Activated T-cell treated with anti-CD3 and anti-CD28 coated beads for 48 hours (primary cell): ENCODE measurements at places on chromosomes 4 and X.

- DNase-seq = no peak
These were observed 17.1 kb upstream of the LAS1L start for GRCh38 chrX:65551489-65552339.

DNA sequence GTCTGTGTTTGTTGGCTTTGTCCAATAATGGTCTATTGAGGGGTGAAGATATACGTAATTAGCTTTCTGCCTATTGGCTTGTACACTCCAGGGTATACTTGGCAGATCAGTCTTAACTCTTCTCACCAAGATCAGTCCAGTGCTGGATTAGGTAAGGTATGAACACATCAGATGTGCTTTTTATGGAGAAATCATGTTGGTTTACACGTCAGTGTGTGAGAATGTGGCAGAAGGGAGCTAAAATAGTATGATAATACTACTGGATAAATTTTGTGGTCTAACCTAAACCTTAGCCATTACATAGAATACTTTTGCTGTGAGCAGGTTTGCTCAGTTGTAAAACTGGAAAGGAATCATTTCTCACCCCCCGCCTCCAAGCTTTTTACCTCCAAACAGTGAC lies 4.2 kb downstream of the PDHA1 start:
- no peak for DNase-seq

DNA sequence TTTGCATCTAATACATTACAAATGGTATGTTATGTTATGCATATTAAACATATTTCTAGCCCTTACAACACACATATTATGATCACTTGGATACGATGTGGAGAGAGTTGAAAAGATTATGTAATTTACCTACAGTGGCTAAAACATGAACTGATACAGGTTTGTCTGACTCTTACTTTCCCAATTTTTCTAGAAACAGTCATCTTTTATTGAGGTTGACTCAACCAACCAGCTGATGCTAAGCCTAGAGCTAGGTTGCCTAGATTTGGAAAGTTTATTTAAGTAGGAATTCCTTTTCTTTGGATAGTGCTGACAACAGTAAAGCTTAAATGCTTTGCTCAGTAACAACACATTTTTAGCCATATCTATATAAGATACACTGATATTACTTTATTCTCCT lies 1215.1 kb downstream of the ADGRL3 start:
- no peak for DNase-seq

GRCh38 chrX:21735038-21735767 lies 22.7 kb downstream of the SMPX start:
- DNase-seq = no peak

DNA sequence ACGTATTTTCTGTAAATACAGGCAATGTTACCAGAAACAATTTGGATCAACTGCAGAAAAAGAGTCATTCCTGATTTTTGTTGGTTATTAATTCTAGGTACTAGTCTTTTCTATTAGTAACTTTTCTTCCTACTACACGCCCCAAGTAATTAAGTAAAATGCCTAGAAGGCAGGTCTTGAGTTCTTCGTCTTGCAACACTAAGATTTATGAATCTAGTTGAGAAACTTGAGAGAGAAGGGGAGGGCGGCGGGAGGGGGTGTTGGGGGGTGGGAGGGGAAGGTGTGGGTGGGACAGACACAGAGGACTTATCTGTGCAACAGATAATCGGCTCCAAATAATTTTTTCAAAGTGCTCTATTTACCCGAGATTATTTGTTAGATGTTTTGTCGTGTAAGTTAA lies 3.0 kb downstream of the RAP2C start:
- DNase-seq = no peak

DNA sequence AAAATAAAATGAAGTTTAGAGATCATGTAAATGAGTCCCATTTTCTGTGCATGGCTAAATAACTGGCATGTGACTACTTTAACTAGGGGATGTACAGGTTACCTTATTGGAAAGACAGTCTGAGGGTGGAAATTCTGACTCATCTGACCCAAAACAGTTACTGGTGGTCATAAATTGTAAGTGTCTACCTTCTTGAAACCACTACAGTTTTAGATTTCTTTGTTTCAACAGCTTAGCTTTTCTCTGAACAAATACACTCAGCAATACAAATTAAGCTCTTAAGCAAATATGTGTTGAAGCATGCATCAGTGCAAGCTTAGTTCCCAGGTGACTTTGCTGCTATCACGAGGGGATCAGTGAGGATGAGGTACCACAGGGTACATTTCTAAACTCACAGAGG lies 60.7 kb upstream of the PGM2 start:
- DNase-seq = no peak

DNA sequence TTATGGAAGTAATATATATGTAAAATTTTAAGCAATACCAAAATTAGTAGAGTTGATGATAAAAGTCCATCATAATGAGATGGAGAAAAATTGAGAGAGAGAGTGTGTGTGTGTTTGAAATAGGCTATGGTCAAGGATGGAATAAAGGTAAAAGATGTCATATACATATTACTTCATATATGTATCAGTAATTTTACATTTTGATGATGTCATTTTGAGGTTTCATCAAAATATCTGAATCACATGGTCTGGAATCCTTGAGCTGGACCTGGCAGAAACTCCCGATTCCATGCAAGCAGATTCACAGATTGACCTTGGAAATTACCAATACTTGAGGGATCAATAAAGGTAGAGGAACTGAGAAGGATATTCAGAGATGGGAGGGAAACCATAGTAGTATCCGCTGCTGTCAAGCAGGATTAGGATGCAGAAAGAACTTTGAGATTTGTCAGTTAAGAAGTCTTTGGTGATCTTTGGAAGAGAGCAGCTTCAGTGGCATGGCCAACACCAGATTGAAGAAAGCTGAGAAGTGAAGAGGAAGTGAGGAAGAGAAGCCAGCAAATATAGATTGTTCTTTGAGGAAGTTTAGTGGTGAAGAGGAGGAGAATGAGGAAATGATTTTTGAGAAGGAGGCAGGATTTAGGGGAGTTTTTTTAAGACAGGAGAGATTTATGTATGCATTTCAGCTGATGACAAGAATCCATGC lies 21.5 kb downstream of the DNAAF6 start:
- DNase-seq = no peak

GRCh38 chrX:68718443-68718820 lies 71.0 kb downstream of the STARD8 start:
- no peak for DNase-seq

DNA sequence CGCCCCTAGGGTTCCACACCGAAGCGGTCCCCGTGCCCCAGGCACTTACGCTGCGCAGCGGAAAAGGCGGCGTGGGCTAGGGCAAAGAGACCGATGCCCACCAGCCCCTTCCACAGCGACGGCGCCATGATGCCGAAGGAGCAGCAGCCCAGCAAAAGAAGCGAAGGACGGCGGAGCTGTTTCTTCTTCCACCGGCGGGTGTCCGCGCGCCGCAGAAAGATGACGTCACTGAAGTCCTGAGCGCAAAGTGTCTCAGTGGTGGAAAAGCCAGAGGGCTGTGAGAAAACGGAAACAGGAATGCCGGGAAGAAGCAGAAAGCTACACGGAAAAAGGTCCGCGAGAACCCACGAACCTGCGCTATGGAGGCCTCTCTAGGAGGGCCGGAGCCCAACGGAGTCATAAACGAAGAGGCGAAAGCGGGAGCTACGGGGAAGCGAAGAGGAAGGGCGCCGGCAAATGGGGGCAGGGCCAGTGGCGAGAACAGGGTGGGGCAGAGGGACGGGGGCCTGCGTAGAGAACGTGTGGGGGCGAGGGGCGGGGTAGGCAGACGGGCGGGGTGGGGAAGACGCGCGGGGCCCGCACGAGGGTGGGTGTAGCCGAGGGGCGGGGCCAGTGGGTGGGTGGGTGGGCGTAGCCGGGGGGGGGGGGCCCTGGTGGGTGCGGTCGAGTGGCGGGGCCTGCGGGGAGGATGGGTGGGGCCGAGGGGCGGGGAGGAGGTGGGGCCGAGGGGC lies at the start of gene MMGT1:
TSS of gene MMGT1 (minus strand) at position 441 of the 731 bp plus-strand sequence. CDS start at position 128, 313 bp downstream.
- peak; percentile 73 for DNase-seq

DNA sequence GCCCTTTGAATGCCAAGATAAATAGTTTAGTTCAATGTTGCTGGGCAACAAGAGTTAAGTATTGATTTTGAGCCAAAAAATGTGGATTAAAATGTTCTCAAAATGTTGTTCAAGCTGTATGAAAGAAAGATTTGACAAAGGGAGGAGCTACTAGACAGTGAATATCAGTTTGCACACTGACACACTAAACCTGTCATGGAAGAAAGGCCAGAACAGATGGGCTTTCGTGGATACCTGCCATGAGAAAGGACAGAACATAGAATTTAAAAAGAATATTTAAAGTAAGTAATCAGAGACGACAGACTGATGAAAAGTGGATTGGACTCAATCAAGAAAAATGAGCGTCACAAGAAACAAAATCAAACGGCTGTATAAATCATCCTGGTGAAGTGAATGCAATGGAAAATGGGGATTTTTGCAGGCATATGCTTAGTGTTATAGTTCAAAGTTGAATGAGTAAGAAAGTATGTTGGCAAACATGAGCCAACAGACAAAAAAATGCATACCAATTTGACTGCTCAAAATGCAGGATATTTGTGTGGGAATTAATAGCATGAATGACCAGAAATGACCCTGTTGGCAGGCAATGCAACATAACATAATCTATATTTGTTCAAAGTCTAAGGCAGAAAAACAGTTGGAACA lies 7.4 kb downstream of the PCDH18 start:
- no peak for DNase-seq

DNA sequence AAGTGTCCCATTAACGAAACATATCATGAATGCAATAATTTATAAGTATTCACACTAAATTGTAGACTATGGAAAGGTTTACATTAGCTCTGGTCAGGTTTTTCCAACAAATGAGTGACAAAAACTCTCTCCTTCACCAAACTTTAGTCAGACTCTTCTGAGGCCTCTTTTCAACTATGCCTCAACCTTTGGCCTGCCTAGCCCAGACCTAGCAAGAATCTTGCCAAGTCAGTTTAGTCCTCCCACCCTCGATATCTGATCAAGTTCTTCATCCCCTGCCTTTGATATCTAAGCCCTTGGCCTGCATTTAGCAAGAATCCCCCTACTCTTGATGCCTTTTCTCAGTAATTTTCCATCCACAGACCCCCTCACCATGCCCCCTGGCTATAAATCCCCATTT lies 37.9 kb downstream of the CCDC158 start:
- DNase-seq = no peak
